Activated T-cell treated with anti-CD3 and anti-CD28 coated beads, Interleukin-2, amount 50 U/mL, for 48 hours (primary cell): ENCODE measurements at places on chromosomes 7 and 10.
A peak's percentile ranks its signal among the peaks of the same experiment; 100 is the strongest.

GRCh38 chr7:117630907-117631564 is 151.2 kb downstream of the CFTR start:
- DNase-seq, result no peak

DNA sequence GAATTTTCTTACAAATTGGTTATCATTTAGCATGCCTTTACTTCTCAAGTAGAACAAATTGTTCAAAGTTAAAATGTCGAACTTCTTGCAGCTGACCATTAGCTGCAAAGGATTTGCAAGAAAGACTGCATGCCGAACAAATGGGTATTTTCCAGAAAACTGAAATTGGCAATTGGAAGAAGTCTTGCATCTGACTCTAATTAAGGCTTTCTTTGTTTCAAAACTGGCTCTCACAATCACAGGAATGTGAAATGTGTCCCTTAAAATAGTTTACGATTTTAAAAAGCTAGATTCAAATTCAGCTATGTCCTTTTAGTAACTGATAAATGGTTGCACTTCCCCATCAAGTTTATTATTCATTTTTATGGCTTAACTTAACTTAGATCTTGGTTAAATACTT is 207.9 kb downstream of the ARL4A start:
- DNase-seq, result no peak

DNA sequence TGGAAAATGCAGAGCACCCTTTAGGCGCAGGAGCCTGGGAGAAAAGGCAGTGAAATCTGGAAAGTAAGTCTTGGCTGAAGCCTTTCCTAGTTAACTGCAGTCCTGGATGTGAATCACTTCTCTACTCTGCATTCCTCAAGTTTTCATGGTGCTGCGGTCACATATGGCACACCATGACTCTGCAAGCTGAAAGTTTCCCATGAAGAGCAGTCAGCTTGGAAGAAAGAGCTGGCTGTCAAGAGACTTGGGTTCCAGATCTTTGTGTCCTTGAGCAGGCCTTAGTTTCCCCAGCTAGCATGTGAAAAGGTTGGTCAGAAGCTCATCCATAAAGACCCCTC is 548.3 kb downstream of the SORCS3 start:
- DNase-seq, result no peak

- no peak for DNase-seq
Measured at GRCh38 chr7:154409703-154410311, 357.6 kb downstream of the DPP6 start.

GRCh38 chr10:1572519-1573333 is 164.6 kb downstream of the ADARB2 start:
- DNase-seq, result no peak

DNA sequence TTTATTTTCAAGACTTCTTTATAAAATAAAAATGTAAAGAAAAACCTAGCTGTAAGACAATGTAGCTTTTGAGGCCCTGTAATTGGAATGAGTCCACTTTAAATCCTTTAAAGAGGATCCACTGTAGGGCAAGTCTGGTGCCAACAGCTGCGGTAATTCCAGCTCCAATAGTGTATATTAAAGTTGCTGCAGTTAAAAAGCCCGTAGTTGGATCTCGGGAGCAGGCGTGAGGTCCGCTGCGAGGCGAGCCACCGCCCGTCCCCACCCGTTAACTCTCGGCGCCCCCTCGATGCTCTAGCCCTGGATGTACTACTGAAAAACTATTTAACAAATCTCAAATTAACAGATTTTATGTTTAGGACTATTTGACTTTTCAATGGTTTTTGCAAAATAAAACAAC is 414.7 kb upstream of the SEMA3C start:
- no peak for DNase-seq

- DNase-seq, result no peak
Measured at GRCh38 chr10:62386356-62387320, 12.5 kb downstream of the ZNF365 start.

DNA sequence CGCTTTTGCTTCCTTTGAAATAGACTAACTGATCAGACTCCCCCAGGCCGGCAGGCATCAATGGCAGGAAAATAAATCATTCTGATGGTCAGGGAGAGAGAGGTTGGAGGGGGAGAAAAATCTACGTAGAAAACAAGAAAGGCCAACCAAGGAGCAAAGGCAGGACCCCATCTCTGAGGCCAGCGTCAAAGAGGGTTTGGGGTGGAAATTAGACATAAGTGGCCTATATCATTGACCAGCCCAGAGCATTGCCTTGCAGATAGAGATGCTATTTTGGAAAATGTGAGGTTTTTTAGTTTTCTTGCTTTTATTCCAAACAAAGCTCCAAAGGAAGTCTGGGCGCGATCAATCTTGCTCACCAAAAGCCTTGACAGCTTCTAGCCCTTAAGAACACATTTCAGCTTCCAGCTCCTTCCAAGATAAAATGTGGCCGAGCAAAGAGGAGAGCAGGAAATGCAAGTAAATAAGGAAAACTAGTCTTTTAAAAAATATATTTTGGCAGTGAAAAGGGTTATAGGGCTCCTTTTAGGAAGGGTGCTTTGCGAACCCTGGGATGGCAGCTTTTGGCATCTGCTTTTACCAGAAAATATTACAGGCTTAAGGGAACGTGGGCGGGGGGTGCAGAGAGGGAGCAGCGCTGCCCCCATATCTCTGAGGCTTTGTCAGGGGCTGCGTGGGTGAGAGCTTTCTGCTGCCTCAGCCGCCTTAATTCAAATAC is 2.0 kb upstream of the HOXA2 start:
- no peak for DNase-seq

- DNase-seq, result no peak
Measured at GRCh38 chr7:48263311-48263650, 92.0 kb downstream of the ABCA13 start.

DNA sequence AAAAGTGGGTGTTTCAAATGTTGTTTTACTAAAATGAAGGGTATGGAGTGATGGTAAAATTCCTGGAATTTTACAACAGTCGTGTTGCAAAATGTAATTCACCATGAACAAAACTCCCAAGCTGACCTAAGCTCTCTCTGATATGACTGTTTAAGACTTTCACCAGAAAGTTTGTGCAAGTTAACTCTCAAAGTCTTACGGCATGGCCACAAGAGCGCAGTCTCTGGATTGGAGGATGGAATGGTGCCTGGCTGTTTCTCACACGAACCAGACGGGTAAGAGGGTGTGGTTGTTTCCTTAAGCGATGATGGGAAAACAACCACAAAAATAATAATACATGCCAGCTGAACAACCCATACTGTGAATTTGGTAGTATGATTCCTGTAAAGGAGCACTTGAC is 662.5 kb downstream of the KCNMA1 start:
- DNase-seq, result no peak

DNA sequence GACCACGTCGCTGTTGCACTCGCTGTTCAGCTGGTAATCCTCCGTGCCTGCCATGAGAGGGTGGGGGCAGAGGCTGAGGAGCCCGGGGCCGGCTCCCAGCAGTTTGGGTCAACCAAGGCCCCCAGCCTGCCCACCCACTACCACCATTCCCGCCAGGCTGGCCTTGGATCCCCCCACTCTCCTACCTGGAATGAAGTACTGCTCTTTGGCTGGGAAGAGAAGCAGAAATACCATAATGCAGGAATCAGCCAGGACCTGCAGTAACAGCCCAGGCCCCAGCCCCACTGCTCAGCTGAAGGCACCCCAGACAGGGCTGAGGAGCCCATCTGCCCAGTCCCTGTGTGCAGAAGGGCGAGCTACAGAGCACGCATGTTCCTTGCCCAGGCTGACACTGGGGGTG is 138.0 kb downstream of the SLIT1 start:
- DNase-seq, result no peak

GRCh38 chr7:102883098-102883860 is 29.5 kb upstream of the LRRC17 start:
- no peak for DNase-seq

GRCh38 chr10:88892222-88892967 is 12.3 kb downstream of the STAMBPL1 start:
- no peak for DNase-seq

DNA sequence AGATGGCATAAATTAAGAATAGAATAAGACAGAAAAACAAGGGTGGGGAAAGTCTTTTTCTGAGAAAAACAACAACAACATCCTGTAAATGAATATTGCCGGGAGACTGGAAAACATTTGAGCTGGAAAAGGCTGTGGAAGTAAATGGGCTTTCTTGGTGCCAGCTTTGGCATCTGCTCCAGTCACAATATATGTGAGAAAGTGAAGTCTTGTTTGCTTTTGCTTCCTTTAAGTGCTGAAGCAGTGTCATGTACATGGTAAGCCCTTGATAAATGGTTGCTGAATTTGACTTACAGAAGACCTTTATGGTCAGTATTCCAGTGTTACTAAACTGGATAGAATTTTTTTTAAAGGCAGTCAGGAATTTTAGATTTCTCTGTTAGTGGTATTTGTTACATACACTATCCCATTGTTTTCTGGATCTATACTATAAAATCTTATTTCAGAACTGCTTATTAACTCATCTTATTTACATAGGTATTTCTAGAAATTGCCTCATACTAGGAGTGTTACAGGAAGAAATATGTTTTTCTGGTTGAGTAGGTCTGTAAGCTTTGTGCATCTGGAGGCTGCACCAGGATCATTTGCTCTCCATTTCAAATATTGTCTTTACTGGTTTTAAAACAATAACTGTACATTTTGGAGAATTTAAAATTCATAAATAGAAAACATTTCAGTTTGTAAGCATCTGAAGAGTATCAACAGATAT is 201.7 kb upstream of the FOXP2 start:
- no peak for DNase-seq

- DNase-seq, result peak; percentile 49
Measured at GRCh38 chr7:27188386-27189294, 3.6 kb upstream of the HOXA11 start.

GRCh38 chr10:111612273-111612672 is 535.4 kb downstream of the ADRA2A start:
- no peak for DNase-seq

DNA sequence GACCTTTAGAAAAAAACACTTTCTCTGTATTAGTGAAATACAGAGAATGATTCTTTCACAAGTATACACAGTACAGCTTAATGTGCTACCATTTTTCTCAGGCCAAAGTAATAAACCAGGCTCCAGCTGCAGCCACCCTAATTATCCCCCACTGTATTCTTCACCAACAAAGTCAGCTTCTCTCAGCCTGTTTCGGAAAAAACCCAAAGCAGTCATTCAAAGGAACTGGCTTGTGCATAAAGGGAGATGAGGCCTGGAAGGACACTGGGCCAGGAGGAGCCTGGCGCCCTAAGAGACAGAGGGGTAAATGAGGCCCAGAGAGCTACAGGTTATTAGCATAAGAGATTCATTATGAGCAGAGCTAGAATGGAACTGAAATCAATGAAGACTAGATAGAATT is 9.2 kb downstream of the USP54 start:
- DNase-seq, result no peak

GRCh38 chr10:31669357-31669756 is 259.3 kb downstream of the ARHGAP12 start:
- no peak for DNase-seq
